Small intestine (tissue), 16 donors: ENCODE measurements at places on chromosomes 4 and X.

- DNase-seq: no peak
These were observed 89.5 kb downstream of the PLS3 start for GRCh38 chrX:115650449-115650848.

DNA sequence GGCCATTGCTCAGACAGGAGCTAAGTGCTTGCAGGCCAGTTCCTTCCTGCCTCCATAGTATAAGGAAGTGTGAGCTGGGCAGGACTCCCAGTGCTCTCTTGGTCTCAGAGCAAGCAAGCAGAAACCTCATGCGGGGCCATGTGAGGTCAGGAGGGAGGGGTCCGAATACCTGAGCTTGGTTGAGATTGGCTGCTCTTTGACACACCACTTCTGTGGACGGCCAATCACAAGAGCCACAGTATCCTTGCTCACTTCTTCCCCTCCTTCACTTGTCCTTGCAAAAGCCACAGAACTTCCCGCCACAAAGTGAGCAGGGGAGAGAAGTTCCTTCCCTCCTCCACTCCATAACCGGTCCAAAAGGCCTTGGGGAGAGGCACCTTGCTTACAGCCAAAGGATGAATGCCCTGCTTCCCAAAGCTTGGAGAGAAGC, 56.7 kb downstream of the PRPS1 start:
- peak; percentile 90 for DNase-seq

DNA sequence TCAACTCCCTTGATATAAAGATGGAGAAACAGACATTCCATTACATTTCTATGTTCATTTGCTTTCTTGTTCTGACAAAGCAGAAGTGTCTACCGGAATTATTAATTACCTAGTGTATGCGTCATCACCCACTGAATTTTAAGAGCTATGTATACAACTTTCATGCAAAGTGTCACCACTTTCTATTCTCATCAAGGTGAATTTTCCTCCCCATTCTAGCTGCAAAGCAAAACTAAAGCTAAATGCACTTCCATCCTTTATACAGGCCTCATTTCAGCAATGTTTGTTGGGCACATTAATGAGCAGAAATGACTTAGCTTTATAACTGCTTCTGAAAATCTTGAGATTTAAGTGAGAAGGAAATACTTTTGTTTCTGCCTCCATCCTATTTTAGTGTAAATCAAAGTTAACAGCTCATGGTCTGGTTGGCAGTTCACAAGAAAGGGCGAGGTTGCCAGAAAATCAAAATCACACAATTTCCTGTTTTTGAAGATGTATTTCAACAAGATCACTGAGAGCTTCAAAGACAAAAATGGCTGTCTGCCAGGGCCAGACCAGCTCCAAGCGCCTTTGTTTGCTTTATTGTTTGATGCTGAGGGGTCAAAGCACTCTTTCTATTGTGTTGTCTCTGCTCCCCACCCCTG, 7.2 kb upstream of the FAM9C start:
- no peak for DNase-seq

DNA sequence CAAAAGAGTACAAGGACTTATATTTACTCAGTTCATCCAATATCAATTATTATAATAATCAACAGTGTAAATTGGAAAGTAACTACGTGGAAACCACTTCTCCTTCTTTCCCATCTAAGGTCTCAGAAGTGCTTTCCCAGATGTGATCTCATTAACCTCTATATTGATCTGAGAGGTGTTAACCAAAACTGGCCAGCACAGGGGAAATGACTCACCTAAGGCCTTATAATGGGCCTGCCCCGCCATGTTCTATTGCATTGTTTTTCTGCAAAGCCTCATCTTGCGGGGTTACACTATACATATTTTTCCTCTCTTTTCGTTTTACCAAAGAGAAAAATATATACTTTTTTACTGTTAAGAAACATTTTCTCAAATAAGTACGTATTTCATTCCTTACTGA, 20.5 kb downstream of the RAB40A start:
- no peak for DNase-seq

- DNase-seq: no peak
These were observed 109.4 kb downstream of the STK32B start for GRCh38 chr4:5160668-5161067.

GRCh38 chr4:174616661-174617060, 94.4 kb upstream of the HPGD start:
- DNase-seq: no peak

DNA sequence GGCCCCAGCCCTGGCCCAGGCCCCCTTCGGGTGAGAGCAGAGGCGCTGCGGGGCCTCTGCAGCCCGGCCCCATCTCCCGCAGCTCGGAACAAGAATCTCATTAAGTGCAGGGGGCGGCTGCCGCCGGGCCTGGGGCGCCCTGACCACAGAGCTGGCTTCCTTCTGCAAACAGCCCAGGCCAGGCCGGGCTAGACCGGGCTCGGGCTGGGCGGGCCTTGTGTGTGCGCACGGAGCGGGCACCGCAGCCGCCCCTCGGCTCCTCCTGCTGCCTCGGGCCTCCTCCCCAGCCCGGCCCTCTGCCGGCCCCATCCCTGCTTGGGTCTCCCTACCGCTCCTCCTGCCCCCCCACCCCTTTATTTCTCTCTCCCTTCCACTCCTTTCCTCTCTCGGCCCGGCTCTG, 83.3 kb downstream of the EFNB1 start:
- no peak for DNase-seq

GRCh38 chr4:46270986-46271596, 118.8 kb downstream of the GABRA2 start:
- peak; percentile 25 for DNase-seq

DNA sequence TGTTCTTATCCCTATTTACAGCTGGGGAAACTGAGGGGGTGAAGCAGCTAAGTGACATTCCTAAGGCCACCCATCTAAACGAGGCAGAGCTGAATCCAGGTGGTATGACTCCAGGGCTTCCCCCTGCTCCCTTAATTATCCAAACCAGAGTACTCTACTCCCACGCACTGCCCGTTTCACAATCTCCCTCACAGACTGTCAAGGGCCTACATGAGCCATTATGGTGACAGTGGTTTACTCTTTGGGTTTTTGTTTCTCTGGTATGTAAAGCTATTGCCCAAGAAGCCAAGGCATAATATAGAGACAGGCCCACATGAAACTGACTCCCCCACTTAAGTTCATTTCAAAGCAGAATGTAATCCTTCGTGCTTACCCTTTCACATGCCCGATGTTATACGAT, 95.1 kb downstream of the NHS start:
- DNase-seq: no peak

- no peak for DNase-seq
These were observed 957 bp downstream of the PPP2R2C start for GRCh38 chr4:6471307-6472007.

GRCh38 chr4:129545599-129546278, 449.8 kb downstream of the C4orf33 start:
- peak; percentile 2 for DNase-seq

DNA sequence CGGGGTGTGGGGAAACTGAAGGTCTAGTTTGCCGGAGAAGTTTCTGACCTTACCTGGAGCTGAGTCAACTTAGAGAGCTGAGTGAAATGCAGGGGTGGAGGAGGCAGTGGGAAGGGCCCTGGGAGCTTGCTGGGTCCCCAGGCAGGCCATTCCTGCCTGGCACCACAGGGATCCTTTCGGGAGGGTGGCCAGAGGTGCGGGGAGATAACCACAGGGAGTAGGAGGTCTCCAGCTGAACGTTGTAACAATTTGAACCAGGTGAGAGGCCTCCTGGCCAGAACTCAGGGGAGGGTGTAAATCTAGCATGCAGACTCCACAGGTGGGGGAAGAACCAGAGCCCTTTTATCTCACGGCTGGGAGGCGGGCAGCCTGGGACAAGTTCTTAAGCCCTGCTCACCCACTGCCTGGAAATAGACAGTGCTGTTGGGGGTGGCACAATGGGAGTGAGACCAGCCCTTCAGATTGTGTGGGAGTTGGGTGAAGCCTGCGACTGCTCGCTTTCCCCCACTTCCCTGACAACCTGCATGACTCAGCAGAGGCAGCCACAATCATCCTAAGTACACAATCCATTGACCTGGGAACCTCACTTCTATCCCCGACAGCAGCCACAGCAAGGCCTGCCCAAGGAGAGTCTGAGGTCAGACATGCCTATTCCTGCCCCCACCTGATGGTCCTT, 247.4 kb downstream of the ADGRA3 start:
- DNase-seq: peak; percentile 5
